Frontal cortex (tissue), 4 donors: ENCODE measurements at places on chromosomes 3 and 15. TPM values are rescaled to one million over a fixed set of nuclear protein-coding genes. Genes with fewer than 3 reads are reported as not detected.

CSPG5 gene
- total RNA-seq: 115 TPM

ACOX2 gene
- total RNA-seq: 1.6 TPM

ANP32A gene
- total RNA-seq: 104 TPM

CRABP1 gene
- 13.9 TPM for total RNA-seq
